ENCODE measurements at places on chromosomes 5 and 9. TPM values are rescaled to one million over a fixed set of nuclear protein-coding genes. Genes with fewer than 3 reads are reported as not detected.

DMRT3 gene
- not detected for total RNA-seq

DNA sequence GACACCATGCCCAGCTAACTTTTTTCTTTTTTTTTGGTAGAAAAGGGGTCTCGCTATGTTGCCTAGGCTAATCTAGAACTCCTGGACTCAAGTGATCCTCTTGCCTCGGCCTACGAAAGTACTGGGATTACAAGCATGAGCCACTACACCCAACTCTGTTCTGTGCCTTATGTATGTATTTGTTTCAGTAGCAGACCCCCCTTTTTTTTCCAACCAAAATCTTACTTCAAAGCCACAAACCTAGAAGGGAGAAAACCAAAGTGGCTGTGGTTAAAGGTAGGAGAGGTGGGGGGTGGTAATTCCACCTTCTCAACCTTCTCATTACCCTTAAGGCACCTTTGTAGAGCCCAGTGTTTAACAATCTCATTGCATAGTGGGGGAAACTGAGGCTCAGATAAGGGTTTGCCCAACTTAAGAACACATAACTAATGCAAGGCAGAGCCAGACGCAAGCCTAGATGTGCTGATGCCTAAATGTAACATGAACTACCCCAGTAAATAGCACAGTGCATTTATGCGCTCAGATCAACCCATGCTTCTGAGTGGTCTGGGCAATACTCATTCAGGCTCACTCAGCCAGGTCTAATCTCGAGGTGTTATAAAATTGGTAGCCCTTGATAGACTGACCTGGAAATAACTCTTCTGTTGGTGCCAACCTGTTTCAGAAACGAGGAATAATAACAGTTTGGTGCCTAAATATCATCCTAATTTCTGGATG, 33.0 kb downstream of the ITK start:
- DNase-seq = no peak

- no peak for DNase-seq
Measured at GRCh38 chr5:82387001-82387818, 109.1 kb upstream of the RPS23 start.

GRCh38 chr9:91172329-91172728, 189.4 kb downstream of the AUH start:
- DNase-seq = no peak

GRCh38 chr9:5442400-5443011, 4.8 kb upstream of the PLGRKT start:
- peak; percentile 76 for DNase-seq

- DNase-seq = no peak
Measured at GRCh38 chr5:159833088-159833487, 83.2 kb upstream of the ADRA1B start.

- no peak for DNase-seq
Measured at GRCh38 chr9:134827993-134828392, 52.6 kb upstream of the FCN2 start.

DNA sequence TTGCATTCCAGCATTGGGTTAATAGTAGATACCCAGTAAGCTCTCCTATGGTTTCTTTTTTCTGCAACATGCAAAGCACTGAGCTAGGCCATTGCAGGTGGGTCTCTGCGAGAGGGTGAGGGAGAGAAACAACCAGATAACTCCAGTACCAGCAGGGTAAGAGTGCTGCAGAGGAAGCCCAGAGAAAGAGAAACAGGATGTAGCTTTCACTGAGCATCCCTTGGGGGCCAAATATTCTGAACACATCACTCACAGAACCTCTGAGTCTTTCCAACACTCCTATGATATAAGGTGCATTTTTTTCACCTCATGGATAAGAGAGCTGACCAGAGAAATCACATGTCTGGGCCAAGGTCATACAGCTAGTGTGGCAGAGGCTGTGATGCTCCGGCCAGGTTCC, 76.7 kb downstream of the TRIM32 start:
- peak; percentile 87 for DNase-seq

SIT1 gene
- total RNA-seq = 93.0 TPM

DNA sequence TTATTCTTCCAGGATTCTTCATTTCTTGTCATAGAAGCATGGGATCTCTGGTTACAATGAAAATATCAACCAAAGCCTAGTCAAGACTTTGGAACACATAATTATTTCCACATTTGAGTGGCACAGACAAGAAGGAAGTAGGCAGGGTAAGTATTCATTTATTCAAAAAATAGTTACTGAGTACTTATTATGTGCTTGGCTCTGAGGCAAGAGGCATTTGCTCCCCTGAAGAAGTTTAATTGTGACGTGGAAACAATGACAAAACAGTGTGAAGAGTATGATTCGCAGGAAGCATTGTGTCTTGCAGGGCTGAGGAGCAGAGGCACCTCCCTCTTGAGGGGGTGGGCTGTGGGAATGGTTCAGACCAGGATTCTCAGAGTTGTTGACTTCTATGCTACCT, 45.0 kb upstream of the TNFSF15 start:
- no peak for DNase-seq

NUDT12 gene
- not detected for total RNA-seq

PDE6A gene
- not detected for total RNA-seq

DNA sequence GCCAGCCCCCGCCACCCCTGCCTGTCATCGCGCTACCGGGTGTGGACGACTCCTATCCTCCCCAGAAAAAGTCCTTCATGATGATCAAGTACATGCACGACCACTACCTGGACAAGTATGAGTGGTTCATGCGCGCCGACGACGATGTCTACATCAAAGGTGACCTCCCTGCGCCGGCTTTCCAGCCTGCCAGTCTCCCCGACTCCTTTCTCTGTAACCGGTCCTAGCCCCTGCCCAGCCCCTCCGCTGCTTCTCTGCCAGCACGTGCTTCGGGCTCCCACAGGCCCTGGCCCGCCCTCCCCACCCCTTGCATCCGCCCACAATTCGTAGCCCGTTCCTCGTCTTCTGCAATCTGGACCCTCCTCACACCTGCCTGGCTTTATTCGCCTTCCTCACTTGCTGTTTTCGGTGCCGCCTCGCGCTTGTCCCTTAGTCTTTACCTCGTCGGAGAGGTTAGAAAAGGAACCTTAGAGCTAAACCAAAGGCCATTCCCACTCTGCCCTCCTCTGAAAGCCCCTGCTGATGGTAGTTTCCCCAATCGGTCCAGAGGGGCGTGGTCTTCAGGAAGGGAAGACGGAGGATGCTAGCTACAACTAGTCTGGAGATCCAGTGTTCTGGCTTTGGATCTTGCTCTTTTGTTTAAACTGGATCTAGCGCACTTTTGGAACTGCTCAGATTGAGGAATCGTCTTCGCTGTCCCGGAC, 1.4 kb downstream of the CHSY3 start:
- no peak for DNase-seq

SCGB3A2 gene
- not detected for total RNA-seq

DNA sequence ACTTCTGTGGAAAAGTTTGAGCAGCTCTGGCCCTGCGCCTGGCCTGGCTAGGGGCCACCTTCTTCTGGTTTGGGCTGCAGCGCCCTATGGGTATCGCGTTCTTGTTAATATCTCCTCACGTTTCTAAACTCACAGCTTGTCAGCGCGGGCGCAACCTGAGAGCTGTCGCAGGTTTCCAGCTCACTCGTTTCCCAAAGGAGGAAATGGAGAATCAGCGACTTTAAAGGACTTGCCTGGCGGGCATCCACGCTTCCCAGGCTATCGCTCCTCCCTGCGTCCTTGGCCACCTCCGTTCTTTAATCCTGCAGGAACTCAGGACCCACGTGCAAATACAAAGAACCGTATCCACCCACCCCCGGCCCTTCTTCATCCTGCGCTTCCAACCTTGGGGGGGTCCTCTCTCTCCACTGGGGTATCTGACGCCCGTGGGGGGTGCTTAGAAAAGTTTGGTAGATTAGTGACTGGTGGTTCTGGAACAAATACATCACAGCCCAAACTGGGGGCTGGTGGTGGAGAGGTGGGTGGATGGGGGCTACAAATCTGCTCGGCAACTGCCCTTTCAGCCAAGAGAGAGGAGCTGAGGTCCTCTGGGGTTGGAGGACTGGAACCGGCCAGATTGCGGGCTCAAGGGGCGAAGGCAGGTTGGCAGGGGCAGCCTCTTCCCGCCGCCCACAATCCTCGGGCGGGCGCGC, 578 bp upstream of the PSAT1 start:
- DNase-seq = peak; percentile 13

DNA sequence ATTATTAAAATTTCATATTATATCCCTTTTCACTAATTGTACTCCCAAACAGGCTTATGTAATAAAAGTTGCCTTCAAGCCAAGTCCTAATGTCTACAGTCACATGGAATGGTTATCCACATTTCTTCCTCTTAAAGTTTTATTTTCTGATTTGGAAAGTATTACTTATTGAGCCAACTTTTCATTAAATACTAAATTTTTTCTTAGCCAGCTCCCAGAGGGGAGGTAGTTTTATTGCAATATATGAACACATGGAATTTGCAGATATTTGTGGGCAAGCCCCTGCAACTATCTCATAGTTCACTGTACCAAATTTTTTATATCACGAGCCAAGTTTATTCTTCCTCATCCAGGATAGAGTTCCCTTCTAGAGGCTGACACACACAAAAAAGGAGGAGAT, 332.8 kb upstream of the PTGER4 start:
- no peak for DNase-seq

NIPBL gene
- 56.1 TPM for total RNA-seq

GRCh38 chr5:64827703-64828102, 59.0 kb downstream of the CWC27 start:
- no peak for DNase-seq
